Right hindlimb (tissue), 1 donor: ENCODE measurements at places on chromosomes 1 and 21.
A peak's percentile ranks its signal among the peaks of the same experiment; 100 is the strongest.

GRCh38 chr1:169538998-169539871 lies 47.0 kb downstream of the F5 start:
- DNase-seq, result no peak

DNA sequence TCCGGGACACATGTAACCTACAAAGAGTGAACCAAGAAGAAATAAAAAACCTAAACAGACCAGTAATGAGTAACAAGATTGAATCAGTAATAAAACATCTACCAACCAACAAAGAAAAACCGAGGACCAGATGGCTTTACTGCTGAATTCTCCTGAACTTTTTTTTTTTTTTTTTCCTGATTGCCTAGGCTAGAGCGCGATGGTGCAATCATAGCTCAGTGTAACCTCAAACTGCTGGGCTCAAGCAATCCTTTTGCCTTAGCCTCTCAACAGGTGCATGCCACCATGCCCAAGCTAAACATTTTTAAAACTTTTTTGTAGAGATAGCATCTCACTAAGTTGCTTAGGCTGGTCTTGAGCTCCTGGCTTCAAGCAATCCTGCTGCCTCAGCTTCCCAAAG lies 11.2 kb upstream of the FGGY start:
- DNase-seq, result no peak

- DNase-seq, result no peak
Observed at GRCh38 chr1:200895443-200895789, 716 bp downstream of the INAVA start.

DNA sequence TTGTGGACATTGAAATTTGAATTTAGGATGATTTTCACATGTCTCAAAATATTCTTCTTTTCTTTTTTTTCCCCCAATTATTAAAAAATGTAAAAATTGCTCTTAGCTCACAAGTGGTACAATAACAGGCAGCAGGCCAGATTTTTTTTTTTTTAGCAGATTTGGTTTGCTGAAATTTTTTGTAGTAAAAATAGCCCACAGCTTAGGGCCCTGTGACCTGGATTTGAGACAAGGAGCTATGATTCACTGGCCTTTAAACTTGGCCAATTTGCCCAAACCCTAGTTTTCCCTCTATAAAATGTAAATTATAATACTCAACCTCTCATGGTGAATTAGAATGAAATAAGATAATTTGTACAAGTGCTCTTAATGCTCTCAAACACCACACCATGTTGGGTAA lies 253.8 kb downstream of the DYRK1A start:
- DNase-seq, result no peak

GRCh38 chr1:109377698-109378097 lies 20.0 kb downstream of the SORT1 start:
- no peak for DNase-seq

DNA sequence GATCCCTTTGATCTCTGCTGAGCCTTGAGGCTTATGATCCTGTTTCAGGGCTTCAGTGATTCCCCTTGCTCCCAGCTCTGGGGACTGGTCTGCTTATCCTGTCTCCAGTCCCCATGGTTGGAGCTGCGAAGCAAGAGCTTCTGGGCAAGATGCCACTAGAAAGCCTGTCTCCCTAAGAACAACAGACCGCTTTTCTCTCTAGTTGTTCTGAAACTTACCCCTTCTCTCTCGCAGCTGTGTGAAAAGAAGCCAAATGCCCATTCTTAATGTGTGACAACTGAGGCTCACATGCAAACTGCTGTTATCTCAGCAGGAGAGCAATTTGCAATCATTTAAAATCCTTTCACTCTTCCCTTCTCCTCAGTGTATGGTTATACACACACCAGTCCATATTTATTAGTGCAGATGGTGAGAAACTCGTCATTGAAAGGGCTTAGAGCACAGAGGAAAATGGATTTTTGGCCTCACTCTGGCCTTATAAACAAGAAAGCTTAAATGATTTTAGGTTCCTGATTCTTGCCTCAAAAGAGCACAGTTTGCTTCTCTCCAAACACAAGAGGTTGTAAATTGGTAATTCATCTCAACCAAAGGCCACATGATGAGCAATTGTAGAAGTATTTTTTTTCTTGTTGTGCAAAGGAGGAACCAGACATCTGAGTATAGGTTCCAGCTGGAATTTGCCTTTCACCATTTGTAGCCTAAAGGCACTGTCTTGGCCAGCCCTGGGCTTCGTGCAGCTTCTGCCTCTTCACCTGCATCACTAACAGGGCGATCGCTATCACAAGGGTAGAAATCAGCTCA lies 179.2 kb upstream of the LMO4 start:
- DNase-seq, result no peak

- DNase-seq, result peak; percentile 84
Observed at GRCh38 chr1:55443175-55443915, 228.2 kb upstream of the USP24 start.

GRCh38 chr1:56098946-56099345 lies 480.4 kb downstream of the PLPP3 start:
- no peak for DNase-seq

DNA sequence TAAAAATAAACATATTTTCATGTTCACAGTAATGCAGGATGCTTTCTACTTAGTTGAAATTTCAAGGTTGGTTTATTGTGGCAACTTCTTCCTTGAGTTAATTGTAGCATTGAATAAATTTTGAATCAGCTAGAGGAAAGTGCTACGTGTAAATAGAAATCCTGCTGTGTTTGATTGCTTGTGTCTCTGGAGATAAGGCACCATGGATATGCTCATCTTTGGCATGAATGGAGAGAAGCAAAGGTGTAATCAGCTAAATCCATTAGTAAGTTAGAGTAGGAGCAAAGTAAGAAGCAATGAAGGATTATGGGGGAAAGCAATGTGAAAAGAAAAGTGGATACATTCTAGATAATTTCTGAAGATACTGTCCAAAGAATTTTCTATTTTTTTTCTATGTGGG lies 331.1 kb downstream of the PTPRC start:
- no peak for DNase-seq

- no peak for DNase-seq
Observed at GRCh38 chr1:59071876-59072582, 224.9 kb upstream of the FGGY start.

DNA sequence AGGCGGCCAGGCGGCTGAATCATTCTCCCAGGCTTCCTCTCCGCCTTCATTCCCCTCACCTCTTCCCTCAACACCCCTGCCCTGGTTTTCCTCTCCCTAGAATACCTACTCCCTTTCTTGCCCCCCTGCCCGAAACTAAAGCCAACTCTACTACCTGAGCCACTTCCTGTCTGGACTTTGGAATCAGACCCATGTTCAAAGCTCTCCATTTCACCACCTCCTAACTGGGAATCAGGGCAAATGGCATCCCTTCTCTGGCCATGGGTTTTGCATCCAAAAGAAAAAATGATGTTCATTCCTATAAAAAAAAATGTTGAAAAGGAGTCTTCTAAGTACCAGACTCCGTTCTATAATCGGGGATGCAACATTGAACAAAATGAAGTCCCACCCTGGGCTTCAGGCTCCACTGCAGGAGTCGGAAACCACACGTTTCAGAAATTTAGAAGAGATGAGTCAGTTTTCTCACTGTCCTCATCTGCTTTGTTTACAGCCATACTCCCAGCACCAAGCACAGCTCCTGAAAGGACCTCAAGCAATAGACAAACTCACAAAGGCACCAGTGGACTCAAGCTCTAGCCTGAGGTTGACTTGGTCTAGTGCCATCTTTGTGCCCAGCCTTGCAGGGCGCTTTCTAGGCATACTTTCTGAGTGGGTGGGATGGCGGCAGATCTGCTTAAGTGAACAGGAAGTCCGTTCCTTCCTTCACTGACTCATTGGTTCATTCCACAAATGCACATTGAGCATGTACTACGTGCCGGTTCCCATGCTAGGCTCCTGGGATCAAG lies 176.2 kb downstream of the IGSF21 start:
- DNase-seq, result no peak

- DNase-seq, result no peak
Observed at GRCh38 chr1:29327223-29327935, 91.1 kb downstream of the PTPRU start.

- no peak for DNase-seq
Observed at GRCh38 chr1:81967951-81968350, 167.2 kb downstream of the ADGRL2 start.

- DNase-seq, result no peak
Observed at GRCh38 chr1:158931055-158931737, at the start of gene PYHIN1. TSS of gene PYHIN1 (plus strand) at chr1:158931552. CDS start at chr1:158936911, 5,359 bp downstream.

DNA sequence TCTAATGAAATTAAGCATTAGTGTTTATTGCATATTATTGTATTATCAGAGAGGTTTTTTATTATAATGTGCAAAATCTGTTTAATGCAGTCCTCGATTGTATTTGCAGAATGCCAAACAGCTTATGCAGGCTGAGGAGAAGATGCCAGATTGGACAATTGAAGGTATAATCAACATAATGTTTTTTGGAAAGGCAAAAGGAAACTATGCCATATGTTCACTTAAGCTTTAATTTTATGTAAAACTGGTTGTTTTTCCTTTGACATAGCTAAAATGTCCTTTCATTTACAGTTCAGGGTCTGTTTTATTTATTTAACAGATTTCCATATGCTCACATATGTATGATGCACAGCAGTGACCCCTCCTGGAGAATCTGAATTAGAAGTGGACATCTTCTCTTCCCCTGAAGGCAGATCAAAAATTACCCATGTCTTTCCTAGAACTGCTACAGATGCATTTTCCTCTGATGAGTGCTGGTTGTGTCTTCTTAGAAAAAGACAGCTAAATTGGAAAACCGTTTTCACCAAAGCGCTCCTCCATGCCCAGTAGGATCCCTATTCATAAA lies 143.5 kb upstream of the USH2A start:
- DNase-seq, result no peak

DNA sequence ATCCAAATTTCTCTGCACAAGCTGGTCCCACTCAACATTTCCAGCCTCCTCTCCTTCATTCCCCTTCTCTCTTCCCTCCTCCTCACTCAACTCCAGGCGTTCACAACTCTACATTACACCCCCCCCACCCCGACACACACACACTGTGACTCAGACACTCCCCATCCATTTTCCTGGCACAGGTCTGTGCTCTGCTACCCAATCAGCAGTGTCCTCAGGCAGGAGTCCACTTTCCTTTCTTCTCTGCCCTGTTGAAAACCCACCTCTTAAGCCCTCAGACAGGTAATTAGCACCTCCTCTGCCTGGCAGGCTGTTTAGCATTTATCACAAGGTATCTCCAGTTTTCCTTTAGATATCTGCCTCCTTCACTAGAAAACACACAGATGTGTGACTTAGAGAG lies 8.8 kb upstream of the LMX1A start:
- DNase-seq, result no peak

GRCh38 chr1:230455291-230455690 lies 29.2 kb upstream of the PGBD5 start:
- DNase-seq, result no peak

GRCh38 chr1:93552741-93553455 lies 105.0 kb downstream of the FNBP1L start:
- no peak for DNase-seq

- no peak for DNase-seq
Observed at GRCh38 chr1:202162418-202163280, 2.2 kb upstream of the PTPN7 start.

- DNase-seq, result no peak
Observed at GRCh38 chr1:87685311-87686135, 356.8 kb downstream of the LMO4 start.

GRCh38 chr21:34649400-34649799 lies 19.4 kb upstream of the CLIC6 start:
- DNase-seq, result no peak

GRCh38 chr1:77370161-77370560 lies 88.3 kb downstream of the AK5 start:
- DNase-seq, result no peak

- no peak for DNase-seq
Observed at GRCh38 chr1:40697436-40697835, 5.9 kb downstream of the NFYC start.

DNA sequence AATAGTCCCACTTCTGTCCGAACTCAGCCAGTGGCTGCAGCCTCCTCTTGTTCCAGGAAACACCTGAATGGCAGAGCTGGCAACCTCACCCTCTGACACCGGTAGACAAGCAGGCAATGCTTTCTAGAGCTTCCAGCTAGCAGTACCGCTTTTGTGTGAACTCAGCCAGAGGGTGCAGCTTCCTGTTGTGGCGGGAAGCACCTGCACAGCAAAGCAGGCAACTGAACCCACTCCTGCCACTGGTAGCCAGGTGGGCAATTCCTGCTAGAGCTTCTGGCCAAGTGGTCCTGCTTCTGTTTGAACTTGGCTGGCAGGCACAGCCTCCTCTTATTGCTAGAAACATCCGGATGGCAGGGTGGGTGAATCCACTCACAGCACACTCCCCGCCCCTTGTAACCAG lies 40.1 kb upstream of the TMPRSS15 start:
- peak; percentile 15 for DNase-seq

- DNase-seq, result no peak
Observed at GRCh38 chr1:8537991-8538390, 220.1 kb downstream of the SLC45A1 start.

DNA sequence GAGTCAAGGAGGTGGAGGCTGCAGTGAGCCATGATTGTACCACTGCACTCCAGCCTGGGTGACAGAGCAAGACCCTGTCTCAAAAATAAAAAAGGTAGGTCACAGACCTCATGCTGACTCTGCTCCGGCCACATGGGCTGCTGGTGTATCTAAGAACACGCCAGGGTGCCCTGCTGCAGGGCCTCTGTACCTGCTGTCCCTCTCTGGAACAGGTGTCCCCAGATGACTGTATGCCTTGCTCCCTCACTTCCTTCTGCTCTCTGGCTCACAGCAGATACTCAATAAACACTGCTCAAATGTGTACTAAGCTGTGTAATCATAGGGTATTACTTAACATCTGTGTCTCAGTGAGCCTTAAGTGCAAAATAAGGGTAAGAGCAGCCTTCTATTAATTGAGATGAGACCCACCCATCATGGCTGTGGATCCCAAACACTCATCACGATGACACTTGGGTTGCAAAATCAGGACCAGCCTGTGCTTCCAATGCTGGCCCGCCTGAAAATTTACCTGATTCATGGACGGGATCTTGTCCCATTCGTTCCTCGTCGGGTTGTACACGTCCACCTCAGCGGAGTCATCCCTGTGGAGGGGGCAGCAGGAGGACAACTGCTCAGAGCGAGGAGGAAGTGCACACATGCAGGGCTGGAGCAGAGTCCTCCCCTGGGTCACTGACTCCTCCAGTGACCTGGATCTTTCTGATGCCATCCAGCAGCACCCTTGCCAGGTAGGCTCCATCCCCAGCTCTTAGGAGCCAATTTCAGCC lies 7.5 kb downstream of the KLHL21 start:
- DNase-seq, result no peak

GRCh38 chr1:180504186-180504585 lies 1.8 kb upstream of the ACBD6 start:
- DNase-seq, result no peak

DNA sequence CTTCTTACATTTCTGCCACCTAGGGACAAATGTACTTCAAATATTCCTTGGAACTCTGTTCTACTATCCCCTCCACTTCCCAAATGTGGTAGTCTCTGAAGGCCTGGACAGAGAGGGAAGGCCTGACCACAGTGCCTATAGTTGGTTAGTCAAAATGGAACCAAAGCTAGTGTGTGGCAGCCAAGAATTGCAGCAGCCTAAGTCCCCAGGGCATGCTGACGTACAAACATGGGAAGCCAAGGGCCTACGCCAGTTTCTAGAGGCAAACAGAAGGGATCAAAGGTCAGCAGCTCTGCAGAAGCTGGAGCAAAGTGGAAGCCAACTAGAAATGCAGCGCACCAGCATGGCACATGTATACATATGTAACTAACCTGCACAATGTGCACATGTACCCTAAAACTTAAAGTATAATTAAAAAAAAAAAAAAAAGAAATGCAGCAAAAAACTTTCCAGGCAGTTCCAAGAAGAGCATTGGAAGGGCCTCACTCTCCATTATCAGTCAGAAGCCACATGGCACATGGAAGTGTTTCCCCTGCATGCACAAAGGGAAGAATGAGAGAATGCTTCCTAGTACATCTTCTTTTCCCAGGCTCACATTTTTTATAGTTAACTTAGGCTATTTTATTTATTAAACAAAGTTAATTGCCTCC lies 39.4 kb upstream of the GADD45A start:
- DNase-seq, result peak; percentile 31
